Right lobe of liver (tissue), 6 donors: ENCODE measurements at places on chromosomes 1 and 21.

DNA sequence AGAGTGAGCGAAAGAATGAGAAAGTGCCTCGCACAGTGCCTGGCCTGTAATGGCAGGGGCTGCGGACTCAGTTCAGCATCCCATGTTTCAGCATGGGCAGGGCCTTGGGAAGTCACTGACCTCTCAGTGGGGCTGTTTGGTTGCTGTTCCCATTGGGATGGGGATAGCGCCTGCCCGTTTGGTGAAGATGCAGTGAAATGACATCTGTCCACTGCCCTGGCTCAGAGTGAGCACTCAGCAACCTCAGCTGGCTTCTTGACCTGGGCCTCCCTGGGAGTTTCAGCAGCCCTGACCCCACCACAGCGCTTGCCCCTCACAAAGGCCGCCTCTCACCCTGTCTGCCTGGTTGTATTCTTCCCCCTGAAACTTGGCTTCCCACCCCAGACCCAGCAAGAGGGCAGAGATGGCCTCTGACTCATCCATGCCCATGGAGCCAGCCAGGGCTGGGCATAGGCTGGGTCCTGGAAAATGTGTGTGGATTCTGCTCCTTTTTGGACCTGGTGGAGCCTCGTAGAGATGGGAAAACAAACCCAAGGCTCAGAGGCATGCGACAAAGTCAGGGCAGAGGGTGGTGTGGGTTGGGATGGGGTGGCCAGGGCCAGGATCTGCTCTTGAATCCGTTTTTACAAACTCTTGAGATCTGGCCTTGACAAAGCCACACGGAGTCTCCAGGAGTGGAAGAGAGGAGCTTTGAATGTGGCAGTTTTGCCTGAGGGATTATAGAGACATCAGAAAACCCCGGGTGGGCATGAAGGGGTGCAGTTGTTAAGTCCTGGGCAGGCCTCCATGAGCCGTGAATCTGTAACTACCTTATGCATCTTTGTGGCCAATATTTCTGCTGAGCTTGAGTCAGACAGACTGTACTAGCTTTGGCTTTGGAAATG, 1.2 kb downstream of the XKR8 start:
- no peak for DNase-seq

GRCh38 chr1:1630965-1631781, 800 bp upstream of the MMP23B start:
- peak; percentile 69 for DNase-seq

DNA sequence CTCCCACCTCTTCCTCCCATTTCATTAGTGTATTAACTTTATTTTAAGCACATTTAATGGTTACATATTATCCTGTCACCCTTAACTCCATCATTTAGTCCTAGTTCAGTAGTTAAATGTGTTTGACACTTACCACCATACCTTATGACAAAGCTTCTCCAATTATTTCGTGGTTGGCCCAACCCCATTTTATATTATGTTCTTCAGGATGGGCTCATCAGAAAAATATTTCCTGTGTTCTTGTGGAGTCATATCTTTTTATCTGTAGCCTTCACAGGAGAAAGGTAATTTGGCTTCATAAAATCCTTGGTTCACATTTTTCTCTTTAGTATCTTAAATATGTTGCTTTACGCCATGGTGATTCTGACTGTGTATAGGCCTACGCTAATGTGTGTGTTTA, 142.3 kb upstream of the COL6A1 start:
- DNase-seq: no peak

DNA sequence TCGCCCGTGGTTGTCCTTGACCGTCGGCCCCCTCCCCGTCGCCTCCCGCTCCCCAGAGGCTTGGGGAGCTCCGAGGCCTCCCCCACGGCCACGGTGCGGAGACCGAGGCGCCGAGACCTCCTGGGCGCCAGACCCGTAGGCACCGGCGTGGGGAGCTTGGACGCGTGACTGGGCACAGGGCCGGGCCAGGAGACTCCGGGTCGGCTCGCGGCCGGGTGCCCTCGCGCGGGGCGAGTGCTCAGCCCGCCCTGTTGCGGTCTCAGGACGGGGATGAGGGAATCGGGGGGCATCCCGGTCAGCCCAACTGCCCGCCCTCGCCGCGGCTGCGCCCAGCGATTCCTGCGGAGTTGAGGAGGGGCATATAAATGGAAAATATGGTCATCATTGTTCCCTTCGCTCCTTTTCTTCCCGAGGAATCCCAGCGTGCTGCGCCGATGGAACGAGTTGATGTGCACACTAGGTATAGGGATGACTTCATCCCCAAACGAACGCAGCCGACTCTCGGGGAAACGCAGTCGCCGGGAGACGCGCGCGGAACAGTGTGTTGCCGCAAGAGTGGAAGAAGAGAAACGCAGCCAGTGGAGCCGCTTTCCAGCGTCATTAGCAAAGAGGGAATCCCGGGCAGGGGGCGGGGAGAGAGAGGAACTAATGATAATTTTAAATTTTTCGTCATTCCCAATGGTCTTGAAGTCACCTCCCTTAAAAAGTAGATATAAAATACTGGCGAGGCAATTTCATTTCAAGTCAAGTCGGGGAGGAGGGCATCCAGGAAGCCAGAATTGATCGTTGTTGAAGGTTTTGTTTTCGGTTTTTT, 747 bp upstream of the ENAH start:
- peak; percentile 67 for DNase-seq

DNA sequence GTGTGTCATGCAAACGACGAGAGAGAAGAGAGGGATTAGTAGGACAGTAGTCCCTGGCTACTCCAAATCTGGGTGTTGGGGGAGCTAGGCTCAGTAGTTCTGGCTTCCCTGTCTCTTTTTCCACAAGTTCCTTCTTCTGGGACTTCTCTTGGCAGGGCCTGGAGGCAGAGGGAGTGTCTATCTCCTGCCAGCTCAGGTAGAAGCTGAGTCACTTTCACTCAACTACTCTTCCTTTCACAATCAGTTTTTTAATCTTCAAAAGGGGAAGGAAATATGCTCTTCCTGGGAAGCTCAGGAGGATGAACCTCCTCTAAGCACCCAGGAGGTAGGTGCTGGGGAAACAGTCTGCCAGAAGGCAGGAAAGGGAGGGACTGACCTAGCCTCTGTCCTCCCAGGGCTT, 35.2 kb upstream of the MAGOH start:
- no peak for DNase-seq

- no peak for DNase-seq
Measured at GRCh38 chr1:77557053-77557452, 125.4 kb downstream of the ZZZ3 start.

GRCh38 chr1:7047866-7048265, 262.6 kb downstream of the CAMTA1 start:
- DNase-seq: no peak

- peak; percentile 65 for DNase-seq
Measured at GRCh38 chr1:207890136-207890738, 20.7 kb downstream of the CD34 start.

DNA sequence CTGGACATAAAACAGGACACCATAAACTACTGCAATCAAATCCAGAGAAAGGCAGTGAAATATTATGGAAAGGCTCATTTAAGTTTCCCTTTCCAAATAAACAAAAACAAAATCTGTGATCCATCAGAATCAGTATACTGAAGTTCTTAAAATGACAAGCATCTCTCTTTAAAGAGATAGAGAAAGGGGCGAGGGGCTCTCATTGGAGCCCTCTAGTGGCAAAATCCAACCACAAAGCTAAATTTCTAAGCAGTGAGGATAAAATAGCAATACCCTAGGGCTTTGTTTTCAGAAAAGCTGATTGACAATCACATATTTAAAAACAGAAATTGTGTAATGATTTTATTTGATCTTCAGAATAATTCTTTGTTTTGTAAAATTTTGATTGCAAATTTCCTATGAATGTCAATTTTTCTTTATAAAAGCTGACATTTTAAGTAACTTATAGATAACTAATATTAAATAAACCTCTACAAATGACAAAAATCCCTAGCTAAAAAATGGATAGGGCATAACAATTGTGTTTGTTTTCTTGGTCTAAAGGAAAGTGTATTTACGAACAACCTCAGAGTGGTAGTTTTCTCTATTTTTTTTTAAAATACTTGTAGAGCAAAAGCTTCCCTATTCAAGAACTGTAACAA, 138.2 kb downstream of the COL24A1 start:
- DNase-seq: no peak

DNA sequence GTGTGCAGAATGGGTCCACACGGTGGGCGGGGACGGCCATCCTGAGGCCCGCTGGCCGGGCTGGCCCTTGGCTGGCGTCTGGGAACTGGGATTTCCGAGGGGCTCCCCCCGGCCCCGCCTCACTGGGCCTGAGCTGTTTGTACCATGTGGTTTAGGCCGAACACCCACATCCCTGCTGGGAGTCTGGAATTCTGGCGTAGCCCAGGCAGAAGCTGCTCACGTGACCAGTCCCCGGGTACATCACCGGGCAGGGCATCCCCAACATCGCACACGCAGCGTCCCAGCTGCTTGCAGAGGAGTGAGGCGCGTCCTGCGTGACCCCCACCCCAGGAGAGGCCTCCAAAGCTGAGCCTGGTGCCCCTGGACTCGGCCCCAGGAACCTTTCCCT, 2.1 kb downstream of the KRTAP10-7 start:
- no peak for DNase-seq

- DNase-seq: peak; percentile 78
Measured at GRCh38 chr1:192485692-192486436, 89.7 kb upstream of the RGS1 start.

- DNase-seq: no peak
Measured at GRCh38 chr21:31503939-31504338, 155.6 kb upstream of the SOD1 start.

DNA sequence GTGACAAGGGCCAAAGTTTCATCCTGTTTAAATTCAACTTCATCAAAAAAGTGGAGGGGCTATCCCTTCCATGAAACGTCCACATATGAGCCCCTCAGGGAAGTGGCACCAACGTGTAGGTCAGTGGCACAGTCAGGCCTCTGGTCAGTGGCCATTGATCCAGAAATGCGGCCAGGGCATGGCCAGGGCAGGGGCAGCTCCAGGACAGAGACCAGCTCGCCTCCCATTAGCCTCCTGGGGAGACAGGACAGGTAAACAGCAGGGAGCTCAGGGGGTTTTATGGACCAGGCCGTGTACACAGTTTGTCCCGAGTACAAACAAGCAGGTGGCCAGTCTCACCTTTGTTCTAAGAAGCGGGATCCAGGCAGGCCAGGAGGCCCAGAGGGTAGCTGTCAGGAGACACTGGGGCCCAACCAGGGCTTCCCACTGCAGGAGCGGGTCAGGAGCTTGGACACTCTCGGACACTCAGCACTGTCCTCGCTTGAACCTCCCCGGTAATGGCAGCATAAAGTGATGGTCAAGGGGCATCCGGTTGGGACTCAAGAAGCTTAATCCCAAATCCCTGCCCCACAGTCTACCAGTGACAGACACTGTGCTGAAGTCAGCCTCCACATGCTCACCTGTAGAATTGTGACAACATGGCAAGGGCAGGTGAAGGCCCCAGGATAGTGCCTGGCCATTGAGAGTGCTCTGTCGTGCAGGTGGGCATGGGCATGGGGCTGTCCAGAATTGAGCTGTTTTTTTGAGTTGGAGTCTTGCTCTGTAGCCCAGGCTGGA, 144.1 kb upstream of the ERRFI1 start:
- peak; percentile 85 for DNase-seq

DNA sequence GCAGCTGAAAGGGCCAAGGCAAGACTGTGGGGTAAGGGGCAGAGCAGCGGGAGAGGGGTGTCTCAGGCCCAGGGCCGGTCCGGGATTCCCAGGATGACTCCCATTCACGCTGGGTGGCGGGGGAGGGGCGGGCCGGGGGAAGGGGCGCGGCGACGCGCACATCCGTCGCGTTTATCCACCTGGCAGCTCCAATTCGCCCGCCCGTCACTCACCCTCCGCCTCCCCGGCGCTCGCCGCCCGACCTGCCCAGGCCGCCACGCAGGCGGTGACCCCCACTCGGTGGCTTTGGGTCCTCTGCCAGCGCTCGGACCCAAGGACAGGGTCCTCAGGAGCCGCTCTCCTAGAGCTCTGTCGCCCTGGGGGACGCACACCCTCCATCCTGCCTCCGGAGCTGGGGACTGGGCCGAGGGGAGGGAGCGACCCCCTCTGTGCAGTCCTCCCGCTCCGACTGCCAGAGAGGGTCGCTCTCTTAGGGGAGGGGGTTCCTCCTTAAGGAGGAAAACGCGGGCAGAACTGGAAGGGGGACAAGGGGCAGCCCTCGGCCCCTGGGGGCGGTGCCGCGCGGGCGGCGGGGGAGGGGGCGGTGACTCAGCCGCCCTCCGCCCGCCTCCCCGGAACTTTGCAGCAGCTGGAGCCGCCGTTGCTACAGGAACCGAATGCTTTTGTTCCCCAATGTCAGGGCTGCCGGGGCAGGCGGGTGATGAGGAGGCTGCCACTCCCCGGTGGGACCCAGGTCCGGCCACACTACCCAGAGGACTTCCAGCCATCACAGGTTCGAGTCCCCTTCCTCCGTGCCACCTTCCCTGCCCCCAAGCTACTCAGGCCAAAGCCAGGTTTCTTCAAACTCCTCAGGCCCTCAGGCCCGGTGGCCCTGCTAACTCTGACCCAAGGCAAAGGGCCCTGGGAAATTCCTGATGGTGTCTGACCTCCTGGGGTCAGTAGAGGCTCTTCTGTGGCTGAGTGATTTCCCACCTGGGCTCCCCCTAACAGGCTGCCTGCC, 3.4 kb downstream of the ADGRB2 start:
- no peak for DNase-seq

GRCh38 chr1:96508233-96508632, 213.4 kb upstream of the PTBP2 start:
- no peak for DNase-seq

DNA sequence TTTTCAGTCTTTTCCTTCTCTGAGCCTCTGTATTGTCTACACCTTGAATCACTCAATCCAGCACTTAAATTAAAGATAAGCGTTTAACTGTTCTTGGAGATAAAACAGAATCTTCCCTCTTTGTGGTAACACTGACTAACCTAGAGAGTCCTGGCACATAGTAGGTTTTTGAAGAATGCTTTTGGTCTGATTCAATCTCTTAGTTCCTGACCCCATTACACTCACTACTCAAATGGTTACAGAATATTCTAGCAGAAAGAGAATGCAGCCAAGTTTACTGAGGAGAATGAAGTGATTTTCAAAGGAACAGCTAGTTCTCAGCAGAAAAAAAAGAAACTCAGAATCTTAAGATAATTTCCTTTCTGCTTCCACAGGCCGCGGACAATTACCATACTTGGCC, 309.2 kb upstream of the PRMT6 start:
- no peak for DNase-seq

GRCh38 chr1:245182028-245182427, 27.2 kb downstream of the KIF26B start:
- no peak for DNase-seq

- DNase-seq: no peak
Measured at GRCh38 chr1:175376194-175376593, 183.6 kb upstream of the KIAA0040 start.

DNA sequence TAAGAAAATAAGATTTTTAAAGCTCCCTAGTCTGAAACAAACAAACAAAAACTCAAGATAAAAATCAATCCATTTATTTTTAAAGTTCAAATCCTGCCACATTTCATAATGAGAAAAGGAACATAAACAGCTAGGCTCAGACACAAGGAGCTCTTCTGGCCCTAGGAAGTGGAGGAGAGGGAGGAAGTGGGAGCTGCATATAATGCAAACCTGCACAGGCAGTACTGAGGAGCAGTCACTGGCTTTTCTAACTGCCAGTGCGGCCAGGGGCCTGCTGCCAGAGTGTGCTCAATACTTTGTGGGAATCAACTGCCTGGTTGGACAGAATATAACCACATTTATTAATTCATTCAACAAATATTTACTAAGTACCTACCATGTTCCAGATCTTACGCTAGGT, 139.8 kb upstream of the SPATA6 start:
- no peak for DNase-seq
